ENCODE measurements at places on chromosomes 6 and 20.
A peak's percentile ranks its signal among the peaks of the same experiment; 100 is the strongest.

DNA sequence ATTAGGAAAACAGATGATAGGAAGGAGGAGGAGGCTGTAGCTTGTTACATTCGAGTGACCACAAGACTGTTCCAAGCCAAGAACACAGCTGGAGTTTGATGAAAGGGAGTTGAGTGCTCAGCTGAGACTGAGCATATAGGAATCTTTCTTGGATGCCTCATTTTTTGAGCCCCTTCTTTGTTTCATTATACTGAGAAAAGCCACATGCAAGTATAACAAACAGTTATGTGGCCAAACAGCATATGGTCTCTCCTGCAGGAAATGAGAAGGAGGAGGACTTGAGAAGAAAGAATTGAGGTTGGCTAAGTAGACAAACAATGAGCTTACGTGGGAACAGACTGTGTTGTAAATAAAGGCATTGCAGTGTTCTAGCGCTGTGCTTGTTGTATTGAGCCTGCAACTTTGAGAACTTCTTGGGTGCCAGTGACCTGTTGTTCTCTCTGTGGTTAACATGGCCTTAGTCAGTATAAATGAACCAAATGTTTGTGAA, 78.3 kb downstream of the AKAP7 start:
- no peak for DNase-seq

GRCh38 chr20:60206259-60206658, 248.0 kb downstream of the CDH26 start:
- DNase-seq: no peak

DNA sequence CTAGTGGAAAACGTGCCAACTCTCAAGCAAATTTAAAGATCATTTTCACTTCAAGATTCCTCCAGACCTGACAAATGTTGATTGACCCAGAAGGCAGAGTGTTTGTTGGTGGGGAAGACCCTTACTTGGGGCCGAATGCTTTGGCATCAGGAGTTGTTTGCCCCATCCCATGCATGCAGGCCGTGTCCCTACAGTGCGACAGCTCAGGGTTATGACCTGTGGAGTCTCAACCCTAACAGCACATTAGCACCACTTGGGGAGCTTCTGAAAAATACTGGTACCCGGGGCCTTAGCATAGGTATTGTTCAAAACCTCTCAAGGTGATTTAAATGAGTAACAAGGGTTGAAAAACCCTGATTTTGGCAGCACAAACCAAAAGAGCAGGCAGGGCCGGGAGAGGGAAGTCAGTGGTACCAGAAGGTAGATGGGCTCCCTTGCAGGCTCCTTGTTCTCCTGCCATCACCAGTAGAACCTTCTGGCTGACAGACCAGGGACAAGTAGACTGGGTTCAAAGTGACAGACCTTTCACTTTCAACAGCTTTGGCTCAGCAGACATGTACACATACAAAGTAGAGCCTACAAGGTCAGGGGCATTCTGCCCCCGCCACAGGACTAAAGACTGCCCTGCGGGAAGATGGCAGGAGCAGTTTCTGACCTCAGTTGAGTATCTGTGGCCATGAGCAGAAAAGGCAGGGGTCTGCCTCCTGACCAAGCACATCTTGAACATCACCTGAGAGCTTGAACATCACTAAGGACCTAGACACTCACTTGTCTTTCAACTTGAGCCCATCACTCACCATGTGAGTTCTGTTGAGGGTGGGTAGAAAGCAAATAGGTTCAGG, 39.6 kb downstream of the PLCG1 start:
- DNase-seq: no peak

GRCh38 chr6:40244699-40245098, 310.4 kb upstream of the MOCS1 start:
- no peak for DNase-seq

- peak; percentile 36 for DNase-seq
Observed at GRCh38 chr6:30914076-30914853, at the start of gene VARS2. TSS of gene VARS2 (plus strand) at chr6:30914238. CDS start at chr6:30914837, 599 bp downstream.

DNA sequence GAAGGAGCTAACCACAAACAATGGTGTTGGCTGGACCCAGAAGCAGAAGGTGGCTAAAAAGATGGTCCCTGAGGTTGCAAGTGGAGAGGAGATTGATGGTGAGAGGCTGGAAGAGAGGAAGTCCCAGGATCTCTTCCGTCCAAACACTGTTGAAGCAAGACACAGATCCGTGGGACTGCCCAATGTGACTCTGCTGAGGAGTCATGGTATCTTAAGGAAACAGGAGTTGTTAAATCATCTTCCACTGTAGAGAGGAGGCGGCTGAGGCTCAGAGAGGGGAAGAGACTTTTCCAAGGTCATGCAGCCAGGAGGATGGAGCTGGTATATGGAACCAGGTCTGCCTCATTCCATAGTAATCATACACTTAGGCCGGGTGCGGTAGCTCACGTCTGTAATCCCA, 4.1 kb upstream of the ZNF335 start:
- no peak for DNase-seq

DNA sequence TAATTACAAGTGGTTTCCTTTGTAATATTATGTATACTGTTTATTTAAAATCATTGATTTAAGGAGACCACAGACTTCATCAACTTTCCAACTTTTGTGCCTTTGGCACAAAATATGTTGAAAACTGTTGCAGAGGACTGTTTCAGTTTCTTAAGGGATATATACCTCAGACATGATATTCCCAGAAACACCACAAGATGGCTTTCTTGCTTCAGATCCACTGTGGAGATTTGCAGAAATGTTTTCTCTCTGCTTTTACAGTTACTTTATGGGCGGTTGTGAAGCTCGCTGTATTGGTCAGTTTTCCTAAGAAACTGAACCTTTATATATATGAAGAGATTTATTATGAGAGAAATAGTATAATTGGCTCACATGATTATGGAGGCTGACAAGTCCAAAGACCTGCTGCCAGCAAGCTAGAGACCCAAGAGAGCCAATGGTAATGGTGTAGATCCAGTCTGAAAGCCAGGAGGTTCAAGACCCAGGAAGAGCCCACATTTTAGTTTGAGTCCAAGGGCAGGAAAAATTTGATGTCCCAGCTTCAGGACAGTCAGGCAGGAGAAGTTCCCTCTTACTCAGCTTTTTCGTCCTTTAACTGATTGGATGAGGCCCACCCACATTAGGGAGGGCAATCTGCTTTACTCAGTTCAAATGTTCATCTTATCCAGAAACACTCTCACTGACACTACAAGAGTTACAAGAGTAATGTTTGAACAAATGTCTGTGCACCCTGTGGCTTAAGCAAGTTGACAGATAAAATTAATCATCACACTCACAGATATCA, 12.8 kb downstream of the ME1 start:
- no peak for DNase-seq

GRCh38 chr6:47302043-47302442, 7.7 kb downstream of the TNFRSF21 start:
- DNase-seq: no peak

DNA sequence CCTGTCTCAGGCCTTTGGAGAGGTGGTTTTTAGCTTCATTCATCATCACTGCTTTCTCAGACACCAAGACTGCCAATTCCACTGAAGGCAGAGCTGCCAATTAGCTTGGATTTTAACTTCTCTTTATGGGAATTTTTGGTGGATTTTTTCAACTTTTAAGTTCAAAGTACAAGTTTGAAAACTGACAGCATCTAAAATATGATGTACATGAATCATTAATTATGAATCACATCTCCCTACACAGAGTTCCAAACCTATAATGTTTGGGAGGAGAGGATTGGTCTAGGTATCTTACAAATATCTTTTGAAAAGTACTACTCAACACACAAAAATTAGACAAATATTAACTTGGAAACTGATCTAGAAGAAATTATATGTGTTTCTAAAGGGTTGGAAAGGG, 25.5 kb downstream of the CNKSR3 start:
- DNase-seq: no peak

- no peak for DNase-seq
Observed at GRCh38 chr6:20946022-20946421, 411.8 kb downstream of the CDKAL1 start.

- DNase-seq: no peak
Observed at GRCh38 chr6:3788408-3789017, 37.0 kb upstream of the PXDC1 start.

GRCh38 chr6:42394151-42394550, 57.6 kb downstream of the TRERF1 start:
- DNase-seq: no peak

DNA sequence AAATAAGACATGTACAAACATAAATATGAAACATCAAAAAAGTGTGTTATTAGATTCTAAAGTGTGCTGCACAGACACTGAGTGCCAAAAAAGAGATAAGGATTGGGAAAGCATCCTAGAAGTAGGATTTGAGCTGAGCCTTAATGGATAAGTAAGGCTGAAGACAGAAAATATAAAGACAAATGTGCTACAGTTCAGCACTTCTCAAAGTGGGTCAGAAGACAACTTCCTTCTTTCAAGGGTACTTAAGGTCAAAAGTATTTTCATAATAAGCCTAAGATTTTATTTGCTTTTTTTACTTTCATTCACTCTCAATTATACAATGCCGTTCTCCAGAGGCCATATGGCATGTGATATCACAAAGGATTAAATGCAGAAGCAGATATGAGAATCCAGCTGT, 16.8 kb downstream of the USP45 start:
- DNase-seq: no peak

- no peak for DNase-seq
Observed at GRCh38 chr6:100349366-100349765, 115.4 kb downstream of the SIM1 start.

GRCh38 chr20:53718142-53719021, 124.7 kb upstream of the ZNF217 start:
- no peak for DNase-seq

GRCh38 chr20:5191829-5192569, 65.2 kb downstream of the CDS2 start:
- DNase-seq: no peak

- no peak for DNase-seq
Observed at GRCh38 chr6:39791850-39792539, at the start of gene DAAM2. TSS of gene DAAM2 (plus strand) at chr6:39792376. CDS start at chr6:39856303, 63,927 bp downstream.

GRCh38 chr6:42230345-42231321, 13.0 kb upstream of the MRPS10 start:
- DNase-seq: no peak

DNA sequence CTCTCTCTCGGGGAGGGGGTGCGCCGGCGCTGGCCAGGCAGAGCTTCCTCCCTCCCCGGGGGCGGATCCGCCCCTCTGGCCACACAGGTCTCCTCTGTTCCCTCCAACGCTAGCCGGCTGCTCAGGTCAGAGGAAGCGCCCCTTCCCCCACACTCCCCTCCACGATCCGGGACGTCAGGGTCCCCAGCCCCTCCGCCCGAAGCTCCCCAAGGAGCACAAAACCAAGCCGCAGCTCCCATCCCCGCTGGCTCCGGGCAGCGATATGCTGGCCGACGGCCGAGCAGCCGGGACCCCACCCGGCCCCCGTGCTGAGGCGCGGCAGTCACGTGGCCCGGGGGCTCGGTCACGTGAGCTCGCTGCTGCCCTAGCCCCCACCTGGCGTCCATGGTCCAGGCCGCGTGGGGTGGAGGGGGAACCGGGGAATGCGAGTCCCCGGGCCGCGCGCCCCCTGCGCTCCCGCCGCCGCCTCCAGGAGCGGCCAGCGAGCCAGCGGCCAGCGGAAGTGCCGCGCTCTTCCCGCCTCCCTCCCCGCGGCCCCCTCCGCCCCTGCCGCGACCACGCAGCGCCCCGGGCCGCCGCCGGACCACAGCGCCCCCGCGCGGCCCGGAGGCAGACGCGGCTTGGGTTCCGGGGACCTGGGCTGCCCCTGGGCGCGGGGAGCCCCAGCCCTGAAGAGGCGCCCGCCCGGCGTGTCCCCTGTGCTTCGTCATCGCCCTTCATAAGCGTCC, at the start of gene SLC35B2:
Gene SLC35B2 (minus strand): TSS at position 504 of the 728 bp plus-strand sequence. CDS start 118 bp downstream, at position 386.
- DNase-seq: no peak

- DNase-seq: no peak
Observed at GRCh38 chr20:1700990-1701389, 43.4 kb upstream of the SIRPG start.

- no peak for DNase-seq
Observed at GRCh38 chr6:146041282-146041681, 12.4 kb downstream of the GRM1 start.

GRCh38 chr6:33549196-33549595, 30.9 kb downstream of the BAK1 start:
- no peak for DNase-seq

DNA sequence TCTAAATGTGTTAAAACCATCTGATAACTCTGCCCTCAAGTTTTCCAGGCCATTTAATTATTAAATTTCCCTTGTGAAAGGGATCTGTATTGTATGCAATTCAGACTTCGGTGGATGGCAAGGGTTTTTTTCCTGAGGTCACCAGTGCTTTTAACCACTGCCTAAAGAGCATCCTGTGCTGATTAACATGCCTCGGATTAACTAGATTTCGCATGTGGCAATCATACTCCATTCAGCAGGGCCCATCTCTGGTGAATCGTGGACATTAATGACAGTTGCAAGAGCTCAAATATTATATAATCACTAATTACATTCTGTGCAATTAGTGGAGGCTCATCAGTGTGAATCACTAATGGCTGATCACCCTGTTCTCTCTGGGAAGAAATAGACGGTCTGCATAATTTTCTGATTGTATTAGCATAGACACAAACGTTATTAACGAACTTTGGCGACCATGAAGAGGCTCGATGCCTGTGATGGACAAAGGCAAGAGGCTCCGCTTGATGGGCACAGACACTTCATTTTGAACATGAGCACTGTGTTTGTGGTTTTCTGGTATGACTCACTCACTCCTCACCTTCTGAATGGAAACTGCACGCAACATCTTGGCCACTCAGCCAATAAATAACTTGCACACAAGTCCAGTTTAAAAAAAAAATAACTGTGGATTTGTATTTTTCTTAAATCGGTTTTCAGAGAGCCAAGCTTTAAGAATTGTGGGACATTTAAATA, 31.4 kb downstream of the LINC00237 start:
- no peak for DNase-seq

GRCh38 chr6:130598021-130598989, 228.9 kb upstream of the SMLR1 start:
- no peak for DNase-seq
